Fibroblast of skin of left biceps (primary cell): ENCODE measurements at places on chromosomes 1 and 21.

- DNase-seq, result no peak
These were observed 662 bp downstream of the SCAF4 start for GRCh38 chr21:31731056-31731856.

DNA sequence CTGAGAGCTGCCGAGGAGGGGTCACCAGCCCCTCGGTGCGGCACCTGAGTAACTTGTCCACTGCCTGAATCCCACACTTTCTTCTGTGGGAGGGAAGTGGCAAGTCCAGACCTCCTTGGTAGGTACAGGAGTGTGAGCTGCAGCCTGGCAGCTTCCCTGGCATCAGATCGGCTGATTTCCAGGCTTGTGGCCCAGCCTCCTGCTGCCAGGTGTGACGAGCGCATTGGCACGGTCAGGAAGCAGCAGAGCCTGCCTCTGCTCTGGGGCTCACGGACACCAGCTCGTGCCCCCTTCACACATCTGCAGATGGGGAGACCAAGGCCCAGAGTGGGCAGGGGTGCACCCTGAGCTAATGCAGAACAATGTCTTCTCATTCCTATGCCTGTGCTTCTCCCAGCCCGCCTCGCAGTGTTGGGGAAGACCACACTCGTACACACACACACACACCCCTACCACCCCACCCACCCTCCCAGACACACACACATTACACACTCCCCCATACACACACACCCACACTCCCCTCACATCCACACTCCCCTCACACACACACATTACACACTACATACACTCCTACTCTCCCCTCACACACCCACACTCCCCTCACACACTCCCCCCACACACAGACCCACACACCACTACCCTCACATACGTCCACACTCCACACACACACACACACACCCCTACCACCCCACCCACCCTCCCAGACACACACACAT lies 33.1 kb upstream of the SELENON start:
- no peak for DNase-seq

DNA sequence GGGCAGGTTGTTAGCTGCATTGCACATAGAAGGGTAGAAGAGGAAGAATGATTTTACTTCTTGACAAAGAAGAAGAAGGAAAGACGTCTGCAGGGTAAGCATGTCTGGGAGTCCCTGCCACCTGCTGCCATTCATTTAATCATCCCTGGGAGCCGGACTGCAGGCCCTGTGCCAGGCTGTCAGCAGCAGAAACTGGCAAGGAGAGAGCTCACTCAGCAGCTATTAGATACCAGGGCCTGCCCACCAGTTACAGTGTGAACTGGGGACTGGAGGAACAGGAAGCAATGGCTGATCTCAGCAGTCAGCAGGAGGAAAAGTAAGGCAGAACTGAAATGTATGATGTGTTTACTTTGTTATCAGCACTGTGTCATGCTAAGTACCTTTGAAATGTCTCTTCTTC lies 75.7 kb upstream of the C1orf87 start:
- no peak for DNase-seq

- DNase-seq, result no peak
These were observed 162.6 kb downstream of the HHIPL2 start for GRCh38 chr1:222385262-222385661.

DNA sequence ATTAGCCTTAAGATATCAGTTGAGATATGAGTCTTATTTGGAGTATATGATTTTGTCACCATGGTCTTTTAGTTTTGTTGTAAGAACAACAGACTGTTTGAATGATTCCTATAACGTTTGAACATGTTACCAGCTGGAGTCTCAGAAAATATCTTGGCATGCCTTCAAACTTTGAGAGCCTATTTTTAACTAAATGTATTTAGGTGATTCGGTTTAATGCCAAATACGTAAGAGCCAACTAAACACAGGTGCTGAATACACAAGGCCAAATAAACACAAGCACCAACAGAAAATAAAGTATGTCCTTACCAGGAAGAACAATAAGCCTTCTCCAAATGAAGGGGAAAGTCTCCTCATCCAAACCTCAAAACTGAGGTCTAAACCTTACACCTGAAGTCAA lies 48.6 kb downstream of the PRKACB start:
- DNase-seq, result no peak

DNA sequence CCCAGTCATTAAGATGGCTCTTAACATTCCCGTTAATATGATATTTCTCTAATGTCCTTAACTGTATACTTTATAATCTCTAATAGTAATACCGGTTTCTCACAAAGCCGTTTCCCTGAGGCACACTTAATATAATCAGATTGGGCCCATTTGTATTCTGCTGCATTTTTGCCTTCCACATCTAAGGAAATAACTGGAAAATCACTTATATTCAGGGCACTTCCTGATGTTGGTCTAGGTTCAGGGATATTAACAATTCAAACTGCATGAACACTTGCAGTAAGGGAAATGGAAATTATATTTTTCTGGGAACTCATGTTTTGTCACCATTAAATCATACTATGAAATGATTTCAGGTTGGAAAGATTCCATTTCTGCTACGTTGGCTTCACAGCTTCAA lies 119.8 kb downstream of the TPR start:
- no peak for DNase-seq

DNA sequence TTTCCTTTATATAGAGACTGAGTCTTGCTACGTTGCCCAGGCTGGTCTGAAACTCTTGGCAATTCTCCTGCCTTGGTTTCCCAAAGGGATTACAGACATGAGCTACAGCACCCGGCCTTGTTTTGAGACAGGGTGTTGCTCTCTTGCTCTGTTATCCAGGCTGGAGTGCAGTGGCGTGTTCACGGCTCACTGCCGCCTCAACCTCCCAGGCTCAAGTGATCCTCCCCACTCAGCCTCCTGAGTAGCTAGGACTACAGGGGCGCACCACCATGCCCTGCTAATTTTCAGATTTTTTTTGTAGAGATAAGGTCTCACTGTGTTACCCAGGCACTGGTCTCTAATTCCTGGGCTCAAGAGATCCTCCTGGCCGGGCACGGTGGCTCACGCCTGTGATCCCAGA lies 14.8 kb downstream of the LCK start:
- no peak for DNase-seq

- DNase-seq, result no peak
These were observed 9.8 kb downstream of the ADAMTSL4 start for GRCh38 chr1:150558761-150559655.

- DNase-seq, result no peak
These were observed 96.4 kb upstream of the PPP2R5A start for GRCh38 chr1:212188599-212189351.

GRCh38 chr1:171117085-171117484 lies 26.4 kb downstream of the FMO3 start:
- no peak for DNase-seq

DNA sequence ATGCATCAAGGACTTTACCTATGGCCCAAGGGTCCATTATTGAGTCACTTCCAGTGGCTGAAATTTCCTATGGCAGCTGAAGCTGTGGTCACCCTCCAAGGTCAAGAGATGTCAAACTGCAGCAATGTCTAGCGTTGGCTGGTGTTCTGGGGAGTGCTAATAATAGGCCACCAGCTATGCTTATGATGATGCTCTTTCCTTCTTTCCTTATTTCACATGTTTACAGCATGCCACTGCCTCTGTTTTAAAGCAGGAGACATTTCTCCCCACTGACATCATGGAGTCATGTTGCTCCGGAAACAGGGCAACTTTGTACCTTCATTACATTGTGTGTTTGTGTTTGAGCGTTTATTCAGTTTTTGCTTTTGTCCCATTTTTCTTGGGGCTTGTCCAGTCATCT lies 62.6 kb upstream of the CYYR1 start:
- DNase-seq, result no peak

DNA sequence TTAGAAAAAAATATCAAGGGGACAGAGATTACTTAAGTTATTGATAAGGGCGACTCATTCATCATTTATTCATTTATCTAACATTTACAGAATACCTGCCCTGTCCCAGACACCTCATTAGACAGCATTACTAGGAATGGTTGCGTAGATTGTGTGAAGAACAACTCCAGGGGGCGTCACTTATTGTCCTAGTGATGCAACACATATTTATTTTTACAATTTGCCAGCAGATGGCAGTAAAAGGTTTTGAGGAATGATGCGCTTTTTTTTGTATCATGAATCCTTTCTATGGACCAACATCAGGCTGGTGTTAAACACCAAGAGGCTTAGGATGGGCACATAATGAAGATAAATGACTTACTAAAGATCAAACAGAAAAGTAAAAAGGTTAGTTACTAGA lies 5.5 kb downstream of the NCAM2 start:
- DNase-seq, result no peak

DNA sequence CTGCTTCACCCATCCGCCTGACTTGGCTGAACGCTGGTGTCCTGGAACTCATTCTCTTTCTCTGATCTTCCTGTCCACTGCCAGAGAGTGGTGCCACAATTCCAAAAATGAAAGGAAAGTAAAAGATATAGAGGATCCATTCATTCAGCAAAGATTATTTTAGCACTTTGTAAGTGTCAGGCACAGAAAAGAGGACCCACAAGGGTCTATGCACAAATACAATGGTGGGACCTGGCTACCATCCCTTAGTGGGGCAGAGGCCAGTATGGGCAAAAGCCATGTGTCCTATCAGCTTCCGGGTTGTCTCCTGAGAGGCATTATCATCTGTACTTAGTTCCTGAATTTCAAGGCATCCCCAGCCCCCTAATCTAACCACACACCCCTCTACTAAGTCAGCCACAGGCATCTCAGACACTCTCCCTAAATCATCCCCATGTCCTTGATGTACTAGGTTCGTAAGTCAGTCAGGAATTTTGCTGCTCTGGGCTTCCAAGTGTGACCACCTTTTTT lies 19.0 kb downstream of the SSR2 start:
- DNase-seq, result peak; percentile 59

GRCh38 chr1:85579622-85580021 lies 939 bp upstream of the CCN1 start:
- DNase-seq, result no peak

GRCh38 chr1:53088616-53089300 lies 26.7 kb downstream of the PODN start:
- DNase-seq, result no peak

DNA sequence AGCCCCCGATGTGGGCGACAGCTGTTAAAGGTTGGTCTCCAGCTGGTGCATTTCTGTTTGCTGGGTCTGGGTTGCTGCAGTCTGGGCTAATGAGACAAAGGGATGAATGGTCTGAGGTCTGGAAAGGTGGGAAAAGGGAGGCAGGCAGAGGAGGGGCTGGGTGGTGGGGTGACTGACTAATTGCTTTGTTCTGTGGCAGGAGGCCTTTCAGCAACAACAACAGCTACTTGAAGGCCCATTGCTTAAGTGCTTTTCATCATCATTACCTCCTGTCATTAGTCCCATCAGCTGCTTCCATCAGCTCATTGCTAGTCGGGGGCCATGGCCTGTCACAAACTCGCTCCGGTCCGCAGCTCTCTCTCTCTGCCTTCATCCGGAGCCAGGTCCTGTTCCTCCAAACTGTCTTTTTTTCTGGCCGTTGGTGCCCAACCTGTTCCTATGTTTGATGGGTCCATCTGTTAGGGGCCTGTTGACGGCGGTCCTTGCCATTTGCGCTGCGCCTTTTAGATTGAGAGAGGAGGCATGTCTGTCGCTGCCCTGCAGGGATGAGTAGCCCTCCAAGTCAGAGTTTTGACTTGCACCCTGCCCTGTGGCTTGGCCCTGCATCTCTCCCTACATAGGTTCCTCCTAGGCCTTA lies 105.6 kb upstream of the PLXNA2 start:
- no peak for DNase-seq

DNA sequence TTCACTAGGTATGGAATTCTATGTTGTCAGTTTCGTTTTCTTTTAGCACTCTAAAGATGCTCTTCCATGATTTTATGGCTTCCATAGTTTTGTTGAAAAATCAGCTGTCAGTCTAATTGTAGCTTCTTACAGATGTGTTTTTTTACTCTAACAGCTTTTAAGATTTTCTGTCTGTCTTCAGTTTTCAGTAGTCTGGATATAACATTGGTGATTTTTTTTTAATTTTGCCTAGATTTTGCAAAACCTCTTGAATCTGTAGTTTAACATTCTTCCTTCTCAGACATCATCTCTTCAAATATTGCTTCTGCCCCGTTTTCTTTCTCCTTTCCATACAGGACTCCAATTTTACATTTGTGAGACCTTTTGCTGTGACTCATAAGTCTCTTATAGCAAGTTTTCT lies 17.9 kb upstream of the DYRK1A start:
- no peak for DNase-seq

GRCh38 chr1:71231751-71232150 lies 150.9 kb upstream of the ZRANB2 start:
- DNase-seq, result no peak

DNA sequence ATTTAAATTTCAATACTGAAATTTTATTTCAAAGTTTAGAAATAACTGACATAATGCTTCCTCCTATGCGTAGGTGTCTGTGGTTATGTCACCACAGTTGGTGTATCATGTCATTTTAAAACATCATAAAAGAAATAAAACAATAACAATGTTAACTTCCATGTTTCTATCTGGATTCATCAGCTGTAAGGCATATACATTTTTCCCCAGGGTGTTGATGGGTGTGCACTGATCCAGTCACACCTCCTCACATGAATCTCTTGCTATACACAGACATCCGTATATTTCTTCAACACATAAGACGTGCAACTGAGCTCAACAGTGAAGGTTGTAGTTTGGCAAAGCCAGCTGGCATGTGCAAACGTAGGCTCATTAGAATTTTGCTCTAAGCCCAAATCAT lies 6.2 kb downstream of the KCNA3 start:
- DNase-seq, result no peak

GRCh38 chr1:40372658-40373322 lies 737 bp upstream of the SMAP2 start:
- no peak for DNase-seq

GRCh38 chr1:184644771-184645170 lies 109.9 kb downstream of the EDEM3 start:
- no peak for DNase-seq

GRCh38 chr1:50978852-50979781 lies 9.1 kb downstream of the CDKN2C start:
- no peak for DNase-seq

DNA sequence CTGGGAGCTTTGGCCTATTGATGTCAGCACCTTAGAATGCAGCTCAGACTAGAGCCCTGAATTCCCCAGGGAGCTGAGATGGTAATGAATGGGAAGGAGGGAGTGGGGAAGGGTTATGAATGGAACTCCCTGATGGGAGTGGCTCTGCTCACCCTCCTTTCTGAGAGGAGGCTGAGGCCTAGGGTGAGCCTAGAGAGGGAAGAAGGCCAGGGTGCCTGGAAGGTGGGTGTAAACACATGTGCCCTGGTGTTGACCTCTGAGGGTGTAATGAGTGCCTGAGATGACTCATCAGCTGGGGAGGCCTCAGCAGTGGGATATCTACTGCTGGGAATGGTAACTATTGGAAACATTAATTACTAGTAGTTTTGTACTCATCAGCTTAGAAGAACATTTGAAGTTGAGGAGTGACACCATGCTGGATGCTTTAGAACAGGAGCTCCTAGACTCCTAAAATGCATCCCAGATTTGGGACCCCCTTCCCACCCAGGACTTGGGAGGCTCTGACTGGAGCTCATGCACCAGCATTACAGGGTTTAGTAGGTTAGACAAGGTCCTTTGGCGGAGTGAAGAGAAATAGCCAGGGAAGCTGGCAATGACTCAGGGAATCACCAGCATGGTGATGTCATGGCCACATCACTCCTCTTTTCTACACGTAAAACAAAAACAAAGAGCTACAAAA lies 16.0 kb upstream of the PIGV start:
- peak; percentile 85 for DNase-seq

- DNase-seq, result no peak
These were observed 28.2 kb upstream of the KLHDC7A start for GRCh38 chr1:18452550-18452949.

GRCh38 chr1:206002871-206003801 lies at the start of gene RAB7B:
Gene RAB7B (minus strand): TSS chr1:206003395. CDS start chr1:205994135, 9,260 bp downstream.
- DNase-seq, result peak; percentile 39
